ENCODE measurements at places on chromosomes 4 and X.

- DNase-seq: no peak
Measured at GRCh38 chr4:33931026-33931425, 2313.3 kb downstream of the ARAP2 start.

GRCh38 chr4:107708225-107708624 lies 11.8 kb downstream of the PAPSS1 start:
- no peak for DNase-seq

DNA sequence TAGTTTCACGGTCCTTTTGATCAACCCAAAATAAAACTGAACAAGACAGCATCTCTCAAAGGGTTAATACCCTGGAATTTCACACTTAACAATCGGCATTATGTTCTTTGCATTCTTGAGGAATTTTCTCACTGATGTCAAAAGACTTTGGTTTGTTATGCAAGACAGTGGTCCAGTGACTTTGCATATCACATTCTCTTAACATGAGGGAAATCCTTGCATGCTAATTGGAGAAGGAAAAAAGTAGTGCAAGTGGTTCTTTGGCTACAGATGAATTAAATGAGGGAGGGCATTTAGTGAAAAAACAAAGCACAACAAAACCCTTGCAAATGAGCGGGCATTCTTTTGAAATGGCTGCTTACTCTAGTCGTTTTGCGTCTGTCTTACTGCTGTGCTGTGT lies 105.1 kb upstream of the LIMCH1 start:
- no peak for DNase-seq

DNA sequence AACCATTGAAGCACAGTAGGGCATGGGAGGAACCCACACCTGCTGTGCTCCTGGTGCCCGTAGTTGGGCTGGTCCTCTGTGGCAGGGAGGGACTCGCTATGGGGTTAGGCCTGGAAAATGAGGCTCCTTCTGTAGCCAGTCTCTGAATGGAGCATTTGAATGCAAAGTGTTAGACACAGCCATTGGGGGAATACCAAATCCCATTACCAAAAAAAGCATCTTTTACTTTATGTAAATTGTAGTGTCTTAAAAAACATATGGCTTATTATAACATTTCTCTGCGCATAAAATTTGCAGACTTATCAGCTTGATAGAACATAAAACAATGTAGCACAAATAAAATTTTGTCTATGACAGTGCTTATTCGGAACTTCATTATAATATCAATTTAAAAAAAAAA lies 129.2 kb upstream of the PDLIM3 start:
- DNase-seq: no peak

GRCh38 chr4:37891260-37892159 lies 626 bp downstream of the TBC1D1 start:
- DNase-seq: peak; percentile 55

DNA sequence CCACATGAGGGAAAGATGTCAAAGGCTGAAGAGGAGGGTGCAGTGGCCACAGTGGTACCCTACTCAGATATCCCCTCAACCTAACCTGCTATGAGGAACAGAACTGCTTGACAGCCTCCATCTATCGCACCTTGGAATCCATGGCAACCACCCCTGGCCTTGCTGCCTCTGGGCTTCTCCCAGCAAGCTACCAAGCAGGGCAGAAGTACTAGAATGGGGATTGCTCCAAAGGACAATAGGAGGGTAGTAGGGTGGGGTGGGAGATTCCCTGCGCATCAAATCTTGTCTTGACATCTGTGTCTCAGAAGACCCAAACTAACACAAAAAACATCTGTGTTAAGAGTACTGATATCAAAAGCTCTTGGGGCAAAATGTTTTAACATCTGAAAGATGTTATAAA lies 118.2 kb downstream of the FBXW7 start:
- no peak for DNase-seq

DNA sequence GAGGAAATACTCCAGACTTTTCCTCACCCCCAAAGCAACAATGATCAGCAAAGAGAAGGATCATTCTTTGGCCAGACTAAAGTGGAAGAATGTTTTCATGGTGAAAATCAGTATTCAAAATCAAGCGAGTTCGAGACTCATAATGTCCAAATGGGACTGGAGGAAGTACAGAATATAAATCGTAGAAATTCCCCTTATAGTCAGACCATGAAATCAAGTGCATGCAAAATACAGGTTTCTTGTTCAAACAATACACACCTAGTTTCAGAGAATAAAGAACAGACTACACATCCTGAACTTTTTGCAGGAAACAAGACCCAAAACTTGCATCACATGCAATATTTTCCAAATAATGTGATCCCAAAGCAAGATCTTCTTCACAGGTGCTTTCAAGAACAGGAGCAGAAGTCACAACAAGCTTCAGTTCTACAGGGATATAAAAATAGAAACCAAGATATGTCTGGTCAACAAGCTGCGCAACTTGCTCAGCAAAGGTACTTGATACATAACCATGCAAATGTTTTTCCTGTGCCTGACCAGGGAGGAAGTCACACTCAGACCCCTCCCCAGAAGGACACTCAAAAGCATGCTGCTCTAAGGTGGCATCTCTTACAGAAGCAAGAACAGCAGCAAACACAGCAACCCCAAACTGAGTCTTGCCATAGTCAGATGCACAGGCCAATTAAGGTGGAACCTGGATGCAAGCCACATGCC lies 89.7 kb downstream of the TET2 start:
- no peak for DNase-seq

DNA sequence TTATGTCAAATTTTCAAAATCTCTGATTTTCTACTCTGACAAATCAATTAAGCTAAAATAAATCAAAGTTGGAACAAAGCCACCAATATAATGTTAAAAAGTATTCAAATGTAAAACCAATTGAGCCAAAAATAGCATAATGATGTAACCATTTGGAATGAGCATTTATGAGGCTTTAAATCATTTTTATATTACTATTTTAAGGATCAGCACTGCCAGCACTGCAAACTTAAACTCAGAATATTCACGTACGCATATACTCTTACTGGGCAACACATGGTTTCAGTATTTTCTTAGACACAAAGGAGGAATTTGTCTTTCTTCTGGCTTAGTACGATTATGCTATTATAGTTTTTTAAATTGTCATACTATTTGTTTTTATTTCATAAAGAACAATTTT lies 52.2 kb downstream of the AFAP1 start:
- no peak for DNase-seq

GRCh38 chr4:3375688-3376087 lies 66.1 kb upstream of the HGFAC start:
- DNase-seq: no peak

DNA sequence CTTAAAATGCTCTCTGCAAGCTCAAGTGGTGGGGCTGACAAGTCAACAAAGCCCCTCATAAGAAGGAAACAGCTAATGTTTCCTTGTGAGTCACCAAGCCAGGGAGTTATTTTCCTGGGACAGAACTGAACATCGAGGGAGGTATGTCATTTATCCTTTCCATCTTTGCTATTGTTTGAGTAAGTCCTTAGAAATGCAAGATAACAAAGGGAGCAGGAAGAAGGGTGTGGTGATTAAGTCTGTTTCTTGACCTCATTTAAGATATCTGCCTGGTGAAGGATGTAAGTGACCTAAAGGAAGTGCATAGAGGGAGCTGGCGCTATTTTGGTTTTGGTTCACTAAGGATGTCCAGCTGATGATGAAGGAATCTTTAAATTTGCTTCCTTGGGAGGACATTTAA lies 39.9 kb downstream of the ATG4A start:
- DNase-seq: no peak

- DNase-seq: no peak
Measured at GRCh38 chr4:87055311-87055710, 120.5 kb downstream of the AFF1 start.

- no peak for DNase-seq
Measured at GRCh38 chr4:142161086-142161485, 524.7 kb downstream of the IL15 start.

DNA sequence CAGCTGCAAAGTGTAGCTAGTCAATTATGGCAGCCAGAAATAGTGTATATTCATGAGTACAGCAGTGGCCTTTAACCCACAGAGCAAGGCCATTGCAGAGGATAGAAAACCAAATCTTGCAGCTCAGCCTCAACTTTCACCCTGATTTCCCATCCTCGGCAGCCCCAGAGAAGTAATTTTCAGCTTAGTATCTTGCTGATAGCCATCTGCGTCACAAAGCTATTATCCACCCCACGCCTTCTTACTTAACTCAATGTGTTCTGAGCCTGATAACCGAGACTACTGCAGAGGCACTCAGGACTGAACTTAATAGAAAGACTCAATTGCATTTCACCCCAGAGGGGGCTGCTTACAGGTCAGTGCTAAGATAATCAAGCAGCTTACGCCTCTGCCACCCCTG lies 174.5 kb upstream of the MAOA start:
- no peak for DNase-seq

DNA sequence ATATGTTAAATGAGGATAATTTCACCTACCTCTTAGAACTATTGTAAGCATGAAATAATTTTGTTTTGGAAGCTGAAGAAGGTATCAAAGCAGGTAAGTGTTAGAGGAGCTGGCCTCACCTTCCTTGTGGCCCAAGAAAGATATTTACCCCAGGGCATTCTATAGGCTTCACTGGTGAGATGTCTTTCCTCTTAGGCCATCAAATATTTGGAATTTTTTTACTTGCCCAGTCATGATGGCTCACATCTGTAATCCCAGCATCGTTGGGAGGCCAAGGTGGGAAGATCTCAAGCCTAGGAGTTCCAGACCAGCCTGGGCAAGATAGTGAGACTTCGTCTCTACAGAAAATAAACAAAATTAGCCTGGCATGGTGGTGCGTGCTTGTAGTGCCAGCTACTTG lies 6.1 kb upstream of the SMS start:
- DNase-seq: no peak

DNA sequence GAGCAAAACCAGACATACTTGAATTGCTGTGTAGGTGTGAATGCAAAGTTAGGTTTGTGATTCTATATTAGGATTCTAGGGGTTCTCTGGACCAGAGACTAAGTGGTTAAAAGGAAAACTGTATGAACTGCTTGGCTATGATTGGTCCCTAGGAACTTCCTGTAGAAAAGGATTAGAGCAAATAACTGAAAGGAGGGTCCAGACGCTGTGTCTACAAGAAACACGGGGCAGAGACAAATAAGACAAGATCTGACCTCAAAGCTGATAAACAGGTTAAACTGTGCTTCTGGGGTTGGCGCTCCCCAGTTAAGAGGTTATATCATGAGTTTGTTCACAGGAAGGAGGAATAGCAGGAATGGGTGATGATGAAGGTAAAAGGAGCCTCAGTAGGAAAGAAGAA lies 183.6 kb downstream of the MGST2 start:
- DNase-seq: no peak

- no peak for DNase-seq
Measured at GRCh38 chr4:2321279-2322196, 59.6 kb upstream of the MXD4 start.

GRCh38 chrX:151912780-151913179 lies at the start of gene MAGEA4:
MAGEA4 (plus strand) TSS chrX:151912889; CDS start chrX:151923665, 10,776 bp downstream.
- no peak for DNase-seq

DNA sequence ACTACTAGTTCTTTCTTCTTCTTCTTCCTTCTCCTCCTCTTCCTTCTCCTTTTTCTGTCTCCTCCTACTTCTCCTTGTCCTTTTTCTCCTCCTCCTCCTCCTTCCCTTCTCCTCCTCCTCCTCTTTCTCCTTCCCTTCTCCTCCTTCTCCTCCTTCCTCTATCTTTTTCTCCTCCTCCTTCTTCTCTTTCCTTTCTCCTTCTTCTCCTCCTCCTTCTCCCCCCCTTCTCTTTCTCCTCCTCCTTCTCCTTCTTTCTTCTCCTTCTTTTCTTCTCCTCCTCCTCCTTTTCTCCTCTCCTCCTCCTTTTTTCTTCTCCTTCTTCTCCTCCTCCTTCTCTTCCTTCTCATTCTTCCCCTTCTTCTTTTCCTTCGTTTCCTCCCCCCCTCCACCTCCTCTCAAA lies 21.8 kb upstream of the NAP1L5 start:
- no peak for DNase-seq

DNA sequence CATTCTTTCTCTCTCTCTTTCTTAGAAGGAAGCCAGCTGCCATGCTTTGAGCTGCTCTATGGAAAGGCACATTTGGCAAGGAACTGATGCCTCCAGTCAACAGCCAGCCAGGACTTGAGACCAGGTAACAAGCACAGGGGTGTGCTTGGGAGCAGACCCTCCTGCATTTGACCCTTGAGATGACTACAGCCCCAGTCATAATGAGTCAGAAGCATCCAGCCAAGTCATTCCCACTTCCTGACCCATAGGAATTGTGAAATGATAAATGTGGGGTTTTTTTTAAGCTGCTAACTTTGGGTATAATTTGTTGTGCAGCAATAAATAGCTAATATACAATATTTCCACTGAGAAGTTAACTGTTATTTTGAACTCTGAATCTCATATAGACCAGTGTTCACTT lies 446.9 kb downstream of the GRXCR1 start:
- no peak for DNase-seq

GRCh38 chr4:100165809-100166208 lies 24.5 kb downstream of the DDIT4L start:
- no peak for DNase-seq

DNA sequence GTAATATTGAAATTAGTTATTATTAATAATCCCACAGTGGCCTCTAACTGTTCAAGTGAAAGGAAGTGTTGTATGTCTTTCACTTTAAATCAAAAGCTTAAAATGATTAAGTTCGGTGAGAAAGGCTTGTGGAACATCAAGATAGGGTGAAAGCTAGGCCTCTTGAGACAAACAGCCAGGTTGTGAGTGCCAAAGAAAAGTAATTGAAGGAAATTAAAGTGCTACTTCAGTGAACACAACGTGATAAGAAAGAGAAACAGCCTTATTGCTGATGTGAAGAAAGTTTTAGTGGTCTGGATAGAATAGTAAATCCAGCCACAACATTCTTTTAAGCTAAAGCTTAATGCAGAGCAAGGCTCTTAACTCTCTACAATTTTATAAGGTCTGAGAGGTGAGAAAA lies 42.6 kb upstream of the IL13RA2 start:
- DNase-seq: no peak

DNA sequence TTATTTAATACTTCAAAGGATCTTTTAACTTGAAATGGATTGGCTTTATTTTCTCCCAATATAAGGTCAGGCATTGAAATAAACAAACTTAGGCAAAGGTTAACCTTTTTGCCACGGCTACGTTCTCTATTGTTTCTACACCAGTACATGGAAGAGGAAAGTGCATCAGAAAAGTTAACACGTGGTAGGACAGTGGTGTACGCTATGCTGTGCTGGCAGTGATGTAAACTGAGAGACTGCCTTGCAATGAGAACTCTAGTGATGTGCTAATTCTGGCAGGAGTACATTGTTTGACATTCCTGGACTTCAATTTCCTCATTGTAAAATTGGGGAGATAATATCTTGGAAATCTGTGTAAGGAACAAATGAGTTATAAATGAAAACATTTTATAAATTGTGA lies 208.2 kb downstream of the TMA16 start:
- DNase-seq: no peak

- no peak for DNase-seq
Measured at GRCh38 chr4:120749445-120750151, 172.9 kb downstream of the PRDM5 start.

DNA sequence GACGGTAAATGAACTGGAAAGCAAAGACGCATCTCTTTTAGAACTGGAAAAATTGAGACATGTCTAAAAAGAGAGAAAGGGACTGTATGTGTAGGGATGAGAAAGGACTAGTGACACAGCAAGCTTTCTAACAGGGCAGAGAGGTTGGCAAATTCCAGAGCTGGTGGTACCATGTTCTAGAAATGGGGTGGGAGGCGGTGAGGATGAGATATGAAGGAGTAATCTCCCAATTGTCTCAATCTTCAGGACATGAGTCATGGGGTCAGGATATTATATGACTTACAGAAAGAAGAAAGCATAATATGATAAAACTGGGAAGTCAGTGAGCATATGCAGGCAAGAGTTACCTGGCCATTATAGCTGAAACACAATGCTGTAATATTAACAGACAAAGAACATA lies 14.2 kb downstream of the TAB3 start:
- no peak for DNase-seq
